ENCODE measurements at places on chromosomes 6 and 20.

DNA sequence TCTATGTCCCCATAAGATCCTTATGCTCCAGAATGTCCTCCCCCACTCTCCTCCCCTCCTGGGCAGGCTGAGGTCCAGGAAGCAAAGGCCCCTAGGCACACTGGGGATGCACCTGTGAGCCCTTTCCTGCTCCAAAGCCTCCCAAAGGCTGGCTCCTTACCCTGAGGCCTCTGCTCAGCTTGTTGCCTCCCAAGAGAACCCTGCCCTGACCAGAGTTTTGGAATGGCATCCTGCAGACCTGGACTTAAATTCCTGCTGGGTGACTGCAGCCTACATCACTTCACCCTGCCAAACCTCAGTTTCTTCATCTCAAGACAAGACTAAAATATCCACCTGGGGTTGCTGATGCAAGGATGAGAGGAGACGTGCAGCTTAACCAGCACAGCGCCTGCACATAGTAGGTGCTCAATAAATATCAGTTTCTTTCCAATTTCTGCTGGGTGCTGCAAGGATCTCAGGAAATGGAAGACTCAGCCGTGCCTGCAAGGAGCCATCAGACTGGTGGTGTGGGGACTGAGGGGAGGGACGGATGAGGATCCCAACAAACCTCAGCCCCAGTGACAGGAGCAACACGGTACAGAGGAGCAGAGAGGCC, 2.1 kb upstream of the LBP start:
- no peak for DNase-seq

DNA sequence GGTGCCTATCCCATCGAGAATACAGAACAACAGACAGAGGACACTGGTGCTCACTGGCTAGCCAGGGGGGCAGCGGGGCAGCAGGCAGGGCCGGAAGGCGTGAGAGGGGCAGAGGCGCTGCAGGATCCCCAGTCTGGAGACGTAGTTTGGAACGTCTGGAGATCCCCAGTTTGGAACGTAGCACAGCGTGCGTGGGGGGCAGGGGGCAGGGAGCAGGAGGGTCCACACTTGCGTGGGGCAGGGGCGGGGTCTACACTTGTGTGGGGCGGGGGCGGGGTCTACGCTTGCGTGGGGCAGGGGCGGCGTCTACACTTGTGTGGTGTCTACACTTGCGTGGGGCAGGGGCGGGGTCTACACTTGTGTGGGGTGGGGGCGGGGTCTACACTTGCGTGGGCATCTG, 107.2 kb downstream of the DACT2 start:
- no peak for DNase-seq

- no peak for DNase-seq
Measured at GRCh38 chr6:10561611-10562199, 40.6 kb downstream of the GCNT2 start.

DNA sequence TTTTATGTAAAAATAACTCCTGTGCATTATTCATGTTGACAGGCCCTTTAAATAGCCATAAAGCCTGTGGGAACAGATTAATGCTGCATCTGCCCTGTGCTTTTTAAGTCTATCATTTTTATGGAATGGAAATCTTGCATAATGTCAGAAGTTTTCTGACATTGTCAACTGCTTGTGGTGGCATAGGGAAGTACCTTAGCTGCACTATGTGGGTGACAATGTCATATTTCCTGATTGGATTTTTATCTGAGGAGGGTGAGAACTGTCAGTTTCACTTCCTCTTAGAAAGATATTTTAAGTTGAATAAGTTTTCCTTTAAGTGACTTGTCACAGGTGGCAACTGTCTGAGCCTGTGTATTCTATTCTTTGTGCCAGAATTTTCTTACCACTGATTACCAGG, 267.9 kb downstream of the PLCB1 start:
- DNase-seq, result no peak

GRCh38 chr6:30823534-30823865, 60.8 kb upstream of the DDR1 start:
- DNase-seq, result no peak

DNA sequence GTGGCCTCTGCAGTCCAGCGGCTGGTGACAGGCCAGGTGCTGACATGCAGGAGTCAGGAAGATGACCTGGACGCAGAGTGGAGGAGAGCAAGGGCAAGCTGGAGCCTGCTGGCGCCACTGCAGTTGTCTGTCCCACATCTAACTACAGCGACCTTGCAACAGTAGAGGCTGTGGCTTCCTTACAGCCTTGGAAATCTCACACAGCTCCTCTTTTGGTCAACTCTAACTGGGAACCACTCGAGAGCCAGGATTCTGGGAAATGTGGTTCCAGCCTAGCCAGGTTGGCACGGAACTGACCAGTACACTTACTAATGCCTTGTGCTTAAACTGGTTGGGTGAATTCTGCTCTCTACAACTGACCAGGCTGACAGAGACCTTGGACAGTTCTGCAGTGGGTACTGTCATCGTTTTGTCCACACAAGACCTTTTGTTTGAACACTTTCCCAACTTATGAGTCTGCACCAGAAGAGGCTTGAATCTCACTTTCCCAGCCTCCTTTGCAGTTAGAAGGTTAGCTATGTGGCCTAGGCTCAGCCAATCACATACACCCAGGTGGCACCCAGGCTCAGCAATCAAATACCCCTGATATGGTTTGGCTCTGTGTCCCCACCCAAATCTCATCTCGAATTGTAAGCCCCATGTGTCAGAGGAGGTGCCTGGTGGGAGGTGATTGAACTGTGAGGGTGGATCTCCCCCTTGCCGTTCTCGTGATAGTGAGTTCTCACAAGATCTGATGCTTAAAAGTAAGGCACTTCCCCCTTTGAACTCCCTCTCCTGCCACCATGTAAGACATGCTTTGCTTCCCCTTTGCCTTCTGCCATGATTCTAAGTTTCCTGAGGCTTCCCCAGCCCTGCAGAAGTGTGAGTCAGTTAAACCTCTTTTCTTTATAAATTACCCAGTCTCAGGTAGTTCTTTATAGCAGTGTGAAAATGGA, 153.5 kb downstream of the ZMYND8 start:
- DNase-seq, result no peak

DNA sequence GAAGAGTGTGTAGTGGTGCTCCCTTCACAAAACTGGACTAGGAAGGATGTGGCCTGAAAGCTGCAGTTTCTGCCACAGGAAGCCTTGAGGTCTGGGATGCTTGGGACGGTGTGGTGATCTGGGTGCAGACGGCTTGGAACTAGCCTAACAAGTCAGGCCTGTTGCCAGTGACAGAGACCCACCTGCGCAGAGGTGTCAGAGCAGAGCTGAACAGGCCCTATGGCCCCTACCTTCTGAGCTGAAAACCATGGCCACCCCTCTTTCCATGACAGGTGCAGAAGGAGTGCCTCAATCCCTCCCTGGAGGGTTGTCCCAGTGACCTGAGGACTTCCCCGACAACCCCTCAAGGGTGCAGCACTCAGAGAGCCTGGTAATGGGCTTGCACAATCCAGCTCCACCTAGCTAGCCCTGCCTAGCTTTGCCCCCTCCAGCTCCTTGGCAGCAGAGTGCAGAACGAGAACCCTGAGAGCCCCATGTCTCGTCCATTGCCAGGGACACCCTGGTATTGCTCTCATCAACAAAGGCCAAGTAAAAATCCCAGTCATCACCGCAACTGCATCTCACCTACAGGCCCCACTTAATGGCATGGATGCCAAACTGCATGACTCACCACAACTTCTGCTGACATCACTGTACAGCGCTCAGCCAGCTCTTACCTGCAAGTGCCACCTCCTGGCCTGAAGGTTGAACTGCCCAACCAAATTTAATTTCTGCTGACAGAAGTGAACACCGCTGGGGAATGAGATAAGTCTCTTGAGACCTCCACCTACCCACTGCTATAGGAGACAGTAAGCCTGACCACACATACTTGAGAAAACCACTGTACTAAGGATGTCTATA, 563.1 kb downstream of the TFAP2A start:
- DNase-seq, result no peak

DNA sequence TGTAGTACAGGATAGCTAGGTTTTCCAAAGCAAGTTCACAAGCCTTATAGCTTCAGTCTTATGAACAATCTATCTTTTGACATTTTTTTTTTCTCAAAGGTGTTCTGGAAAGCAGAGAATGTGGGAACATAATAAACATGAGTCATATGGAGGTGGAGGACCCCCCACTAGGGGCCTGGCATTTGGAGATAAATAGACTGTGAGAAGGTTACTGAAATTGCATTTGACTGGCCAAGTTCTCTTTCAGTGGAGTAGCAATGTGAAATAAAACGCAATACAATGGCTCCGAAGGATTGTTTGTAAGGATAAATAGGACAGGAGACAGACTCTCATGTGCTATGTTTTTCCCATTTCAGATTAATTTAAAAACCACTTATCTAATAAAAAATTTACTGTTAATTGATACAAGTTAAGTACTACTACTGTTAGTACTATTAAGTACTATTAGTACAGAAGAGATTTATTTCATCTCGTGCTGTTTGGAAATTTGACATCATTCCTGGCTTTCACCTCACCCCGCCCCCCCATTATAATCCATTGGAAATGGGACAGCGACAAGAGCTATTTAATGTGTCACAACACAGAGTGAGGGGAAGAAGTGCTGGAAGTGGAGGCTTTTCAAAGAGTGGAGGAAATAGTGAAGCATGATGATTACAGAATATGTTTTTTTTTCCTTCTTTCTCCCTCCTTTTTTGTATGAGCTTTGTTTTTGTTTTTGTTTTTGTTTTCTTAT, 122.6 kb upstream of the ID4 start:
- no peak for DNase-seq

- no peak for DNase-seq
Measured at GRCh38 chr6:159461998-159462397, 231.0 kb downstream of the SOD2 start.

DNA sequence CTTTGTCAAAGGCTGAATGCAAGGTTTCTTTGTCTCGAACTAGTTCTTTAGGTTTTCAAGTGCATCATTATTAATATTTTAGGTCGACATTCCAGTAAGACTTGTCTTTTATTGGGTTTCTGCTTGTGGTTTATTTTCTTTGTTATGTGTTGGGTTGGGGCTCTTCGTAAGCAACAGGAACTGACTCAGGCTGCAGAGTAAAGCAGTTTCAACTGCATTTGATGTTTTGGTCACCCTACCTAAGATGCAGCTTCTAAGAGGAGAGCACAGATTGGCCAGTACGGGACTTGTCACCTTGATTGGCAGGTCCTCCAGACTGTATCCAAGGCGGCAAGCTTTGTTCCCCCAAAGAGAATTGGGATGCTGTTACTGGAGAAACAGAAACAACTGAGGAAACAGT, 149.5 kb upstream of the SULF2 start:
- DNase-seq, result no peak

- no peak for DNase-seq
Measured at GRCh38 chr6:139126931-139127330, 7.9 kb upstream of the HECA start.

Measured in stimulated activated CD4-positive, alpha-beta T cell treated with anti-CD3 and anti-CD28 coated beads, Interleukin-4, amount 100 ng/mL, for 48 hours (primary cell).